ENCODE measurements at places on chromosomes 4 and X. TPM values are rescaled to one million over a fixed set of nuclear protein-coding genes. Genes with fewer than 3 reads are reported as not detected.
A peak's percentile ranks its signal among the peaks of the same experiment; 100 is the strongest.

Gene GAB3
- 8.0 TPM for total RNA-seq

Gene FAT1
- 215 TPM for total RNA-seq

Gene SCARB2
- 271 TPM for total RNA-seq

Gene TBC1D8B
- total RNA-seq = 44.0 TPM

Gene MAP9
- 18.7 TPM for total RNA-seq

Gene PCDH7
- total RNA-seq = 121 TPM

Gene TCEAL7
- total RNA-seq = 74.0 TPM

Gene CACNA1F
- 0.05 TPM for total RNA-seq

Gene TTC29
- 0.37 TPM for total RNA-seq

Gene GIMD1
- total RNA-seq = not detected

Gene FGFBP2
- total RNA-seq = 0.74 TPM

Gene TACC3
- total RNA-seq = 8.9 TPM

Gene CXCL9
- 0.48 TPM for total RNA-seq

DNA sequence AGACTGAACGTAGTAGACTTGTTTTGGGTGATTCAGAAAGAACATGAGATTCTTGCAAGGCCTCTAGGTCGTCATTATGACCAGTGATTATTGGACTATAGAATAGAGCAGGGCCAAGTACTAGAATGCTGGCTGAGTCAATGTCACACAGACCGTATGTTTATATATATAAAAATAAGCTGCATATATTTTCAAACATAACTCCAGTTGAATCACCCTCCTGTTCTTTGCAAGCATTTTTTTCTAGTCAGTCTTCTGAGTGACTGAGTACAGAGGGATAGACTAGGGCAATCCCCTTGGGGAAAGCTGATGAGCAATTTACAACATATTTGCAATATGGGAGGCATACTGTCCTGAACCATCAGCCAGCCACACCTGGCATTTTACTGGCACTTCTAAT, 48.4 kb upstream of the PRPS1 start:
- DNase-seq = no peak

DNA sequence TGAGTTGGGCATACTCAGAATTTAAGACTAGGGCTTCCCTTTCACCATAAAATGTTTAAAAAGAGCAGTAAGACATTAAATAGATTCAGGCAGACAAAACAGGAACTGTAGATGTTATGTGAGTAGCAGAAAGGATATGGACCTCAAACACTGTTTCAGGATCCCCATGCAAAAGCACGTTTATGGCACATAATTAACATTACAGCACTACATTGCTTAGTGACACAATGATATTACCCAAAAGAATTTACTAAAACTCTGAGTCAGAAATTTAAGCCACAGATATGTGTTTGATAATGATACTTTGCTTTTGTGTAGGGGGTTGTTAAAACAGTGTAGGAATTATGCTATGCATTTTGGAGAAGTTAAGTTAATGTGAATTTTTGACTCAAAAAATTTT, 266.3 kb downstream of the PDGFC start:
- DNase-seq = no peak

- DNase-seq = no peak
These were observed 63.4 kb downstream of the GALNTL6 start for GRCh38 chr4:171876636-171877035.

GRCh38 chr4:173319696-173320095, 14.5 kb downstream of the HMGB2 start:
- no peak for DNase-seq

GRCh38 chr4:15653864-15654592, 1.1 kb downstream of the FBXL5 start:
- no peak for DNase-seq

- no peak for DNase-seq
These were observed 206.6 kb upstream of the HS3ST1 start for GRCh38 chr4:11635342-11635741.

DNA sequence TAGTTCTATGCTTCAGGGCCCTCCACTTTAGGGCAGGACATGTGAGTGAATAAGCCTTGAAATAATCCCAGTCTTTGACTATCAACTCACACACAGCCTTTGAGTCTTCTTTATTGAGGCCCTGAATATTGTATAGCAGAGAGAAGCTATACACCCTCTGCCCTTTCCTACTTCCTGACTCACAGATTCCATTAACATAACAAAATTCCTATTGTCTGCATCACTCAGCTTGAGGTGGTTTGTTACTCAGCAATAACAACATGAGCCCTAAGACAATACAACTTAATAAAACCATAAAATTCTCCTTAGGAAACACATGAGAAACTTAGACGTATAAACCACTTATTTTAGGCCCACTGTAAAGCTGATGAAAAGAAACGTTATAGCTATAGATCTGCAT, 680.3 kb upstream of the DIAPH2 start:
- no peak for DNase-seq

DNA sequence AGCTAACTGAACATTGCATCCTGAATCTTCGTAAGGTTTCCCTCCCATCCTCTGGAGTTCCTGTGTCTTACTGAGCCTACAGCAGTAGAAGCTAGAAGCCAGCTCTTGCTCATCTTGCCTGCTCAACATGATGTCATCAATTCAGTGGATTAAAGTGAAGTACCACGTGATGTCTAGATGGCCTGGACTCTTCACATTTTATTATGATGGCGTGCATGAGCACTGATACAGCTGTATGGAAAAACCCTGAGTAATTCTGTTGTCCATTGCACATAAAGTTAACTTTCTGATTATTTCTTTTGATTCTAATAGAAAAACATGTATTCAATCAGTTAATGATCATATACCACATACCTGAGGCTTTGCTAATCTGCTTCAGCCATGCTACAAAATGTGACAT, 2387.7 kb upstream of the TENM3 start:
- DNase-seq = no peak

GRCh38 chr4:152166567-152166966, 369.3 kb downstream of the FBXW7 start:
- no peak for DNase-seq

DNA sequence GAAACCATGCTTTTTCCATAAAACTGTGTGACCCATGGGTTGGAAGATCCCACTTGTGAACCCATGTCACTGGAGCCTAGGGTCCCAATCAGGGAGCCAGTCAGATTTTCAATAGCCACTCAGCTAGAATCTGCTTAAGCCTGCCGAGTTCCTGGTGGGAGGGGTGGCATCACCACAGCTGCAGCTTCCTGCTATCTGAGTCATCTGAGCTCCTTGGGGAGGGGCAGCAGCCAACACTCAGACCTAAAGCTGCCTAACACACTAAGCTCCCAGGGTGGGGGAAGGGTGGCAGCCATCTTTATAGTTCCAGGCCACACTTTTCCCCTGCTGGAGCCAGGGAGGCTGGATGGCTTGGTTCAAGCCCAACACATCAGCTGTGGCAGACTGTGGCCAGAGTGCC, 350.1 kb downstream of the C4orf33 start:
- DNase-seq = no peak

GRCh38 chr4:148376151-148376550, 66.1 kb downstream of the NR3C2 start:
- peak; percentile 62 for DNase-seq

DNA sequence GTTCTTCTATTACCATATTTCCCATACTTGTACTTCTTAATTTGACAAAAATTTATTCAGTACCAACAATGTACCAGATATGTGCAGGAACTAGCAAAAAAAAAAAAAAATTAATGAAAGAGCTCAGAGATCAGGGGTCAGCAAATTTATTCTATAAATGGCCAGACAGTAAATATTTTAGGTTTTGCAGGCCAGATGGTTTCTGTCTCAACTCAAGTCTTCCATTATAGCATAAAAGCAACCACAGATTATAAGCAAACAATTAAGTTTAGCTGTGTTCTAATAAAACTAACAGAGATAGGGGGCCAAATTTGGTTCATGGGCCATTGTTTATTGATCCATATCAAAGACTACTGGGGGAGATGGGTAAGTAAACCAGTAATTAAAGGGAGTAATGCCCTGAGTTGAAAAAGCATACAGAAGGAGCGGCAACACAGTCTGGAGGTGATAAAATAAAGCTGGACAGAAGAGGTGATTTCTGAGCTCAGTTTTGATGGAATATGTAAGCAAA, 19.3 kb downstream of the NEK1 start:
- no peak for DNase-seq
